ENCODE measurements at places on chromosomes 4 and X.
A peak's percentile ranks its signal among the peaks of the same experiment; 100 is the strongest.

DNA sequence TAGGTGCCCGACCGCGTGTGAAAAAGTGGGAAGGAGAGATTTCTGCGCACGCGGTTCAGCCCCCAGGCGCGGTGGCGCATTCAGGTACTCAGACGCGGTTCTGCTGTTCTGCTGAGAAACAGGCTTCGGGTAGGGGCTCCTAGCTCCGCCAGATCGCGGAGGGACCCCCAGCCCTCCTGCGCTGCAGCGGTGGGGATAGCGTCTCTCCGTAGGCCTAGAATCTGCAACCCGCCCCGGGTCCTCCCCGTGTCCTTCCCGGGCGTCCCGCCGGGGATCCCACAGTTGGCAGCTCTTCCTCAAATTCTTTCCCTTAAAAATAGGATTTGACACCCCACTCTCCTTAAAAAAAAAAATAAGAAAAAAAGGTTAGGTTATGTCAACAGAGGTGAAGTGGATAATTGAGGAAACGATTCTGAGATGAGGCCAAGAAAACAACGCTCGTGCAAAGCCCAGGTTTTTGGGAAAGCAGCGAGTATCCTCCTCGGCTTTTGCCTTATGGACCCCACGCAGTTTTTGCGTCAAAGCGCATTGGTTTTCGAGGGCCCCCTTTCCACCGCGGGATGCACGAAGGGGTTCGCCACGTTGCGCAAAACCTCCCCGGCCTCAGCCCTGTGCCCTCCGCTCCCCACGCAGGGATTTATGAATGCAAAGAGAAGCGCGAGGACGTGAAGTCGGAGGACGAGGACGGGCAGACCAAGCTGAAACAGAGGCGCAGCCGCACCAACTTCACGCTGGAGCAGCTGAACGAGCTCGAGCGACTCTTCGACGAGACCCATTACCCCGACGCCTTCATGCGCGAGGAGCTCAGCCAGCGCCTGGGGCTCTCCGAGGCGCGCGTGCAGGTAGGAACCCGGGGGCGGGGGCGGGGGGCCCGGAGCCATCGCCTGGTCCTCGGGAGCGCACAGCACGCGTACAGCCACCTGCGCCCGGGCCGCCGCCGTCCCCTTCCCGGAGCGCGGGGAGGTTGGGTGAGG lies 3.7 kb downstream of the SHOX start:
- DNase-seq = no peak

- DNase-seq = no peak
Observed at GRCh38 chrX:54452920-54453319, 12.7 kb downstream of the TSR2 start.

GRCh38 chrX:78075787-78076389 lies 28.2 kb upstream of the PGK1 start:
- DNase-seq = no peak

GRCh38 chrX:63270873-63271272 lies 80.3 kb downstream of the SPIN4 start:
- no peak for DNase-seq

GRCh38 chrX:3345281-3346191 lies 916 bp downstream of the MXRA5 start:
- DNase-seq = no peak

DNA sequence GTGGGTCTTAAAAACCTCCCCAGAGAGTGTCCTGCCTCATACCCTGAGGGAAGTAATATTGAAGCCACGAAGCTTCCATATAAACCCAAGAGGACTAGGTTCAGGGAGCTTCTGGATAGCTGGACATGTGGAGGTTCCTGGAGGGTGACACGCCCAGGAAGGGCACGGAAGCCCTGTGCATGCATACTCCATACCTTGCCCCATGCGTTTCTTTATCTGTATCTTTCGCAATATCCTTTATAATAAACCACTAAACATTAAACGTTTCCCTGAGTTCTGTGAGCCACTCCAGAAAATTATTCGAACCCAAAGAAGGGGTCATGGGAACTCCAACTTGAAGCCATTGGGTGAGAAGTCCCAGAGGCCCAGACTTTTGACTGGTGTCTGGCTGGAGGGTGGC lies 45.7 kb upstream of the HPF1 start:
- no peak for DNase-seq

DNA sequence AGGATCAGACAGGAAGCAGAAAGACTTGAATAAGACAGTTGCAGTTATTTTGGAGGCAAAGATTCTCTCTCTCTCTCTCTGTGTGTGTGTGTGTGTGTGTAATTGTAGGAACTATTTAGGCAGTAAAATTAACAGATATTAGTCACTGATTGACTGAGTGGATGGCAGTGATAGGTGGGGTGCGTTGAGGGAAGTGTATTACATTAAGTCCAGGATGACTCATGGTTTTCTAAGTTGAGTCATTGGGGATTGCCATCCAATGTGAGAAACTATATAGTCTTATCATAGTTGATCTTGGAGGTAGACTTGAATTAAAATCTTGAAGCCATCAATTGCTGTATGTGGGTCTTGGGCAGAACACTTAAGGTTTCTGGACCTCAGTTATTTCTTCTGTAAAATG lies 75.4 kb downstream of the AR start:
- DNase-seq = no peak

- peak; percentile 37 for DNase-seq
Observed at GRCh38 chr4:184826691-184827270, 1.0 kb upstream of the ACSL1 start.

- no peak for DNase-seq
Observed at GRCh38 chr4:180304321-180304720, 1938.9 kb upstream of the TENM3 start.

DNA sequence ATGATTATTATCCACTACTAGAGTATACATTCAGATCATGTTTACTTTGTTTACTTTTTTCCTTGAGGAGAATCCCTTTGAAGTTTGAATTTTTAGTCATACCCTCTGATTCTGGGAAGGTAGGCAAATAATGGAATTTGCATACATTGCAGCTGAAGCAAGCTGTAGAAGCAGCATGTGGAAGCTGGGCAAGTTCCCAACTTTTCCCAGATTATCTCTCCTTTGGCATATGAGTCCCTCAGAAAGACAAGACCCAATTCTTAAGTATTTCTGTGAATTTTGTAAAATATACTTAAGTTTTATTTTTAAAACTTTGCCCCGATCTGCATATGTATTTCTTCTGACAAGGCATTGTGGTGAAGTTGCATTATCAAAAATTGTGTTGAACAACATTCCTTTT lies 94.9 kb downstream of the CNKSR2 start:
- no peak for DNase-seq

- no peak for DNase-seq
Observed at GRCh38 chr4:128768373-128768996, 41.0 kb upstream of the JADE1 start.

DNA sequence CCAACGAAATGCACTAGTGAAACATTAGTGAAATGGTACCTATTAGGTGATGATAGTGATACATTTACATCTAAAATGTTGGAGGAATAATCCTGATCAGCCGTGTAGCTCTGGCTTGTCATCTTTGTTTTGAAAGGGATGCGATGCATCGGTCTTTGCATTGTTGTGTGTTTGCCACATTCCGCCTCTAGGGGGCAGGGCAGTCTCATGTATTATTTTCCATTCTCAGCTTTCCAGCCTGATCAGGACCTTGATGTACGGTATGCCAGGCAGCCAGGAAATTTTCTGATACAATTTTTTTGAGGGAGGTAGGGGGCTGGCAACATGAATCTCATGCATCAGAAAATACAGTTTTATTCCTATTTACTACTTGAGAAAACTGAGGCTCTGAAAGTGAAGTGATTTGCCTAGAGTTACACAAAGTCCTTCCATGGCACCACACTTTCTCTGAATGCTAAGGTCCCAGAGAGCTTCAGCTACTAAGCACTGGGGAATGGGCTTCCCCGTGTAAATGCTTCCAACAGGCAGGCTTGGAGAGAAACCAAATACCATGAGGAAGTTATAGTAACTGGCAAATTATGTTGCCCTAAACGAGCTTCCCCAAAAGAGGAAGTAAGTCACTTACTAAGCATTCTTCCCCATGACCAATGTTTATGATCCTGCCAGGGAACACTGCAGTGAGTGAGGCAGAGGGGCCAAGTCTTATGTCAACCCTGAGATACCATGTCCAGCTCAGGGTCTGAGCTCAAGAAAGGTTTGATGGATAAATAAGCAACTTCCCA lies 31.8 kb upstream of the IQSEC2 start:
- DNase-seq = peak; percentile 44

- DNase-seq = no peak
Observed at GRCh38 chr4:108342325-108342970, 173.7 kb upstream of the LEF1 start.

DNA sequence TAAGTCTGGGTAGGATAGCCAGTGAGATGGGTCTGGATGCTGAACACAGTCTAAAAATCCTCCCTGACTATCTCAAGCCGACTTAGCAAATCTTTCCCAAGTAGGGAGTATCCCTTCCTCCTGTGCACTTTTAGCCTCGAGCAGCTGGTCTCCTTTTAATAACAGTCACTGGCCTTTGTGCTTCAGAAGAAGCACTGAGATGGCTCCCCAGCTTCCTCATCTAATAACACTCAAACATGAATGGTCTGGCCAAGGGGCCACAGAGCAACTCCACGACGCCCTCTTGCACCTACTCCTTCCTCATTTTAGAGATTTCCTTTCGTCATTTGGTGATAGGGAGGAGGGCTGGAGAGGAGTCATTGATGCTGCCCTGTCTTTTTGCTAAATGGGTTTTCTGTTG lies 78.8 kb upstream of the TMEM150C start:
- no peak for DNase-seq

- no peak for DNase-seq
Observed at GRCh38 chr4:140893939-140894338, 137.8 kb upstream of the TBC1D9 start.

DNA sequence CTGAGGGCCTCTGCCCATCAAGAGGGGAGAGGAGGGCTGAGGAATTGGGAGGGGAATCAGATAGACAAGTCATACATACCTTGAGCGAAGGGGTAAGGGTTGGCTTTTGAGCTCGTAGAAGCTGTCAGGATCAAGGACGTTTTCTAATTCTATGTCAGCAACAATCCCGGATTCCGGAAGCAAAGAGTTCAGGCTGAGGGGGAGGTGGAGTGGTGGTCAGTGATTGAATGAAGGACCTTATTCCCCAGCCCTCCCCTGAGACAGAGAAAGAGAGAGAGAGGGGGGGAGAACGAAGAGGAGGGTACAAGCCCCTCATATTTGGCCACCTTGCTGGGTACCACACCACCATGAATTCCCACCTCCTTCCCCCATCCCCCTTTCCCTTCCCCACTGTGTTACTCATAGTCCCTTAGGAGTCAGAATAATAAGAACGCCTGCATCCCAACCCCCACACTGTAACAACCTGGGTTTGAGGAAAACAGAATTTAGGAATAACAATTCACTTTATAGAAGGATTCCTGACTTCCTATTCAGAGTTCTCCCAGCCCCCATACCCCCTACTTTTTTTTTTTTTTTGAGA lies 2.7 kb downstream of the TFE3 start:
- DNase-seq = no peak

Measured in NCI-H146 (cell line).